Transverse colon (tissue), 4 donors: ENCODE measurements at places on chromosomes 13 and 19. TPM values are rescaled to one million over a fixed set of nuclear protein-coding genes. Genes with fewer than 3 reads are reported as not detected.

- DNase-seq: no peak
These were observed 642.1 kb upstream of the ARGLU1 start for GRCh38 chr13:107209824-107210722.

GRCh38 chr13:80558074-80558473 is 217.1 kb upstream of the SPRY2 start:
- no peak for DNase-seq

The ZNF497 gene
- 1.3 TPM for total RNA-seq

DNA sequence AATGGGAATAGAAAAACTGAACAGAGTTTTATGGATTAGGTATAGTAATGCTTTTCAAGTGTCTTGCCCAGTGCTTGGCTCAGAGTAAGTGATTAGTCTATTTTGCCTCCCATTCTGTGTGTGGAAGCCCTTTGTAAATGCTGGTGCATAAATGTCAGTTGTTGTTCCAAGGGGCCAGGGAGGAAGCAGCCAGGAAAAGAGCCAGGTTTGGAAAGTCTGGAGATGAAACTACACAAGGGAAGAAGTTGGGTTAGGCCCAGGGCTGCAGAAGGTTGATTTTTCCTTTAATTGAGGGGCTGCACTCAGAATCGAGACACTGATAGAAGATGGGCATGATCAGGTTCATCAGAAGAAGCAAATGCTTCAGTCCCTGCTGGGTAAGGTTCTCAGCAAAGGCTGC is 484.0 kb downstream of the OLFM4 start:
- DNase-seq: no peak

DNA sequence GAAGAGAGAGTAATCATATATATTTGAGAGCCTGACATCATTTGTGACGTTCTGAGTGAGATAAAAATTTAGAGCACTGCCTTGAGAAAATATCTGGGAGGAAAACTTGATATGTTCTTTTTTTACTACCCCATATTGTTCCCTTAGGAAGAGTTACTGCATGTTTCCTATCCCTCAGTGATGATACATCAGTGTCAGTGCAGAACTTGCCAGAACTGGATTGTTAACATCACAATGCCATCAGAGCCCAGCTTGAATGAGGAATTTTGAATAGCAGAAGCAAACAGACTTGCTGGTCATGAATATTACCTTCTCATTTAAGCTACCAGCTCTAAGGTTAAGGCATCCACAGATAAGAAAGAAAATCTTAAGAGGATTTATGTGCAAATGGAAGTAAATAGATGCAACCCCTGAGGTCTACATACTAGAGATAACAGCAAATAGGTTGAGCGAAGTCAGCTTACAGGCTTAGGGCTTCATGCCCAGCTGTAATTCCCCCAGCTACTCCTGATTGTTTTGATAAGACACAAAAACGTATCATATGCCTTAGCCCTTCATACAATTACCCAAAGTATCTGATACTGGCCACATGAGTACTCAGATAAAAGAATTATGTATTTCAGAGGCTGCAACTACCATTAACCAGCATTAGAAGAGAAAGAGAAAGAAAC is 313.7 kb upstream of the ATXN8OS start:
- DNase-seq: no peak

DNA sequence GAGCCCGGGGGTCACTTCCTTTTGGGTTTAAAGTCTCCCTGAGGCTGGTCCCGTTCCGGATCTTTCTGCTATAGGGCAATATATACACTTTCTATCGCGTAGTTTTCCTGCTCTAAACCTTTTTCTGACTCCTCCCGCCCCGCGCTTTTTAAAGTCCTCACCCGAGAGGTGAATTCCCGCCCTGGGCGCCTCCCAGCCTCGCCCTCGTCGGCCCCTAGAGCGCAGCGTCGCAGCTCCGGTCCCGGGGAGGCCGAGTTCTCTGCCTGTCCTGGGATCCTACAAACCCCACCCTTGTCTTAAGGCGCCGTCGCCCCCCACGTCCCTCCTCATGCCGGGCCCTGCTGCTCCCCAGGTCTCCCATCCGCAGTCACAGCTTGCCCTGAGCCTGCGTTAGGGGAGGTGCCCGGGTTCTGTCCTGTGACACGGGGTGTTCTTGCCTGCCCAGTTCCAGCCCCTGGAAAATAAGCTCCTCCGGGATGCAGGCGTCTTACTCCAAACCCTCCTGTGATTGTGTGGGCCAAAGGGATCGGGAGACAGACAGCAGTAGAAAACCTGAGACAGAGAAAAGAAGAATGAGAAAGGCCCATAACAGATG is 491 bp downstream of the ZNF525 start:
- peak; percentile 51 for DNase-seq

The CEP89 gene
- 10.2 TPM for total RNA-seq

DNA sequence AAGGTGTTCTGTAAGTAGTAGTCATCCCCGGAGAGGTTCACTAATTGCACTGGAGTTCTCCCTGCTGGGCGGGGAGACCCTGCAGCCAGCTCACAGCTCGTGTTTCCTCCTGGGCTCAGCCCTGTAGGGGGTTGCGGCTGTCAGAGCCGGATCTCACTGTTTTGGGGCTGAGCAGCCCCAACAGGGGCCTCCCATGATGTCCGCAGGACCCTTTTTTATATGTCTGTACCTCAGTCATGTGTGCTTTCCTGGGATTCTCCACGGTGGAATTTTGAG is 130.2 kb upstream of the MCF2L start:
- no peak for DNase-seq
